Activated T-cell treated with anti-CD3 and anti-CD28 coated beads, Interleukin-2, amount 50 U/mL, for 4 hours (primary cell): ENCODE measurements at places on chromosomes 3 and 15. TPM values are rescaled to one million over a fixed set of nuclear protein-coding genes. Genes with fewer than 3 reads are reported as not detected.

GRCh38 chr15:29682361-29682760, 139.9 kb downstream of the TJP1 start:
- DNase-seq, result no peak

DNA sequence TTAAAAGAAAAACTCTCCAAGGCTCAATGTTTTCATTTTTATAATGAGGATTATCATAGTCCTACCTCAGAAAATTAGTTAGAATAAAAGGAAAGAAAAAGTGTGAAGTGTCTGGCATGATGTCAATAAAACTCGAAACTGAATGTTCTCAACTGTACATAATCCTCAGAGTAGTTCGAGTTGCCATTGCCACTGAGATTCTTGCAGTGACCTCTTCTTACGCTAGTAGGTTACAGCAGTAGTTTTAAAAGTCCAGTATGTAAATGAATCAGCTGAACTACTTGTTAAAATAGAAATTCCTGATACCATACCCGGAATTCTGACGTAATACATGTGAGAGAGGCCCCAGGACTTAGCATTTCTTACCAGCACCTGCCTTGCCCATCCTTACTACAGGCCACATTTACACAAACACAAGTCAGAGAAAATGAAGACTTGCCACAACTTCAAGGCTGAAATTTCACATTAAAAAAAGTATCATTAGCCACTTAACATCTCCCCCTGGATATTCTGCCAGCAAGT, 502.6 kb downstream of the FGF12 start:
- no peak for DNase-seq

- DNase-seq, result no peak
Measured at GRCh38 chr3:59809710-59810444, 760.1 kb upstream of the CFAP20DC start.

The PRRT3 gene
- total RNA-seq, result 7.5 TPM

DNA sequence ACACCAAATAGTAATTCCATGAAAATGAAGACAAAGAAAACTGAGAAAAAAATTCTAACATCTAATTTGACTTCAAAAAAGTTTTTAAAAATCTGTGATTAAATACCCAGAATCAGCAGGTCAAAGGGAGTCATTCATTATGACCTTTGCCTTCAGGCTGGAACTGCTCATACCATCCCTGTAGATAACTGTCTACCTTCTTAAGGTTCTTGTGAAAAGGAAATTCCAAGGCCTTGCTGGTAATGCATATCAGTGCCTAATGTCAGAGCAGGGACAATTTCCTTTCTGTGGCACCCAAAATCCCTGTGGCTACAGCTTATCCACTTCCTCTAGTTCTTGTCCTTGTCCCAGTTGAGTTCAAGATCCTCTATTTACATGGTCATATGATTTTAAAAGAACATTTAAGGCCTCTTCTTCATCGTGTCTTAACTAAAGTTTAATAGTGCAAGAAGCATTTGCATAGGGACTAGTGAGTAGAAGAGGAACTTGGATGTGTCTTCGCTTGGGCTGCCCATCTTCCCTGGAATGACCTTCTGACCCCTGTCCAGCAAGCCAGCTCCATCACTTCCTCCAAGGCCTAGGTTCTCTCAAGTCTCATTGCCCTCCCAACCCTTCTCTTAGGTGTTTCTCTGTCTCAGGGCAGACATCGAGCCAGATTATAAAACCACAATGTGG, 8.7 kb upstream of the PLCL2 start:
- DNase-seq, result no peak

DNA sequence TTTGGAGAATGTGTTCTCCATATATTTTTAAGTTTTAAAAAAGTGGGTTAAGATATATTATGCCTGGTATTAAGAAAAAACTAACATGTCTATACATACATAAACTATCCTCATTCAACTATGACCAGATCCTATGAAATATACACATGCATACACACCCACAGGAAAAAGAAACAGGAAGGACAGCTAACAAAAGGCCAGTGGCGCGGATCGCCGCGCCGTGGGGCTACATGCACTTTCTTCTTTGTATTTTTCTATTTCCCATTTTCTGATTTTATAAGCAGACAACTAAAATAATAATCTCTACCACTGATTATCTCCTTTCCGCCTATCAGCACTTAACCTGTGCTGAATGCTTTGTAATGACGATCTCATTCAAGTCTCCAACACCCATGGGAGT, 160.1 kb downstream of the OR4M2 start:
- no peak for DNase-seq
